ENCODE measurements at places on chromosomes 4 and X.

GRCh38 chr4:1105067-1105466, 8.3 kb downstream of the RNF212 start:
- no peak for DNase-seq

DNA sequence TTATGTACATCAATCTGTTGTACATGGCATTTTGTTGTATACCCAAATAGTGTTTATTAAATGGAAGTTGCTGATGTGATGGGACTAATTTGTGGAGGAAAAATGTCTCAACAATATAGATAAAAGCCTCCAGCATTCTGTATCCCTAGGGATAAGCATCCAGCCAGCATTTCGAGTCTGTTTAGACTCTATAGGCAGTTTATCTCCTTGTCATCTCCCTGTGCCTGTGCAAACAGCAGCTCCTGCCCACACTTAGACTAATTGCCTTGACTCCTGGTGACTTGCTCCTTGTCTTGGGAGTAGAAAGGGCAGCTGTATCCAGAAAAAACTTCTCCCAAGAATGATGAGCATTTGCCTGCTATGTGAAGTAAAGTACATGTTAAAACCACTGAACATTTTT, 83.8 kb downstream of the DOCK11 start:
- DNase-seq: no peak

GRCh38 chr4:42720533-42720932, 63.6 kb upstream of the ATP8A1 start:
- no peak for DNase-seq

DNA sequence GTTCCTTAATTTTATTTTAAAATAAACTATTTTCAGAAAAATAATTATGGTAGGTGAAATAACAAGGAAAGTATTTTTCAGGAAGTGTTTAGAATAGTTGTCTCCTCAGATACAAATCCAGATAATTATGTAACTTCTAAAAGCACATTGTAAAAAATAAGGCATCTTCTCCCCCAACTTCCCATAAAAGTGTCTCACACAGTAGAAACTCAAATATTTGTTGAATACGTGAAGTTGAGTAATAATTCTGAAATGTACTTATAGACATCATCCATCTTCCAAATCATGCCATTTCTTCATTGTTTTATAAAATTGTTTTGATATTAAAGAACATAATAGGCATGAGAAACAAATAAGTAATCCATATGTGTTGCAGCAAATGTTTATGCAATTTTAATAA, 18.0 kb downstream of the SHISA3 start:
- DNase-seq: no peak
